ENCODE measurements at places on chromosomes 5 and 9.

DNA sequence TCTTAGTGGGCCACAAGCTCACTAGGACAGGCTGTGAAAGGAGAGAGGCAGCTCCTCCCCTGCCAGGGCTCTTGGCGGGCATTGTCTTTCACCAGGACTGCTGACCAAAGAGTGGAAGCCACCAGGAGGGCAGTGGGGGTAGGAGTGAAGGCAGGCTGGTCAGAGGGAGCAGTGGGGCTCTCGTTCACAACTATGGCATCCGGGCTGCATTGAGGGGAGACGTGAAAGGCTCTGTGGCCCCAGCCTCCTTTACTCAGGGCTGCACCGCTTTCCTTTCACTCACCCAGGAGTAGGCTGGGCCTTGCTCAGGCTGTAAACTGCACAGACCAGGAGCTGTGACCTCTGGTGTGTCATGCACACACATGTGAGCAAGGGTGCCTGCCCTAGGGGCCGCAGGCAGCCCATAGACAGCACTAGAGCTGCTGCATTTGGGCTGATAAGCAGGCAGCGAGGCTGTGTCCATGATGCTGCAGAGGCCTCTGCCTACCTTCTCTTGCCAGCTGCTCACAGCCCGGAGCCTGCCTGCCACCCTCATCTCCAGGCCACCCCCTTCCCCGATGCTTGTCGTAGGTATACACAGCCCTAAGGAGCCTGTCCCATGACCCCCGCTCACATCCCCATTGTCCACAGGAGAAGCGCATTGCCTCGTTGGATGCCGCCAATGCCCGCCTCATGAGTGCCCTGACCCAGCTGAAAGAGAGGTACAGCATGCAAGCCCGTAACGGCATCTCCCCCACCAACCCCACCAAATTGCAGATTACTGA, 130.4 kb downstream of the DAB2IP start:
- no peak for DNase-seq

DNA sequence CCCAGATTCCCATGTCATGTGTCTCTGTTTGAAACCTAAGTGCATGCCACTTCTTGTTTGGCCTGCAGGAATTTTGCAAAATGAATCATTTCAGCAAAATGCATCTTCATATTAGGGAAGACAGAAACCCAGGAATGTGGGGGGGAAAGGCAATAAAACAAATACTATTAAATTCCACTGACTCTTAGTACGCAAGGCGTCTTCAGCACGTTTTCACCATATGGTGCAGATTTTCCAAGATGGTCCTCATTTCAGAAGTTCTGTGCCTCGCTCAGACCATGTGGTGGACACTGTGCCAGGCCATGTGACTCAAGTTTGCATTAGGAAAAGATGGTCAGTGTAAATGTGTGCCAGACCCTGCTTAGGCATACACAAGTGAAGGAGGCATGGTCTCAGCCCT, 184.0 kb downstream of the ACTL7B start:
- DNase-seq, result no peak

DNA sequence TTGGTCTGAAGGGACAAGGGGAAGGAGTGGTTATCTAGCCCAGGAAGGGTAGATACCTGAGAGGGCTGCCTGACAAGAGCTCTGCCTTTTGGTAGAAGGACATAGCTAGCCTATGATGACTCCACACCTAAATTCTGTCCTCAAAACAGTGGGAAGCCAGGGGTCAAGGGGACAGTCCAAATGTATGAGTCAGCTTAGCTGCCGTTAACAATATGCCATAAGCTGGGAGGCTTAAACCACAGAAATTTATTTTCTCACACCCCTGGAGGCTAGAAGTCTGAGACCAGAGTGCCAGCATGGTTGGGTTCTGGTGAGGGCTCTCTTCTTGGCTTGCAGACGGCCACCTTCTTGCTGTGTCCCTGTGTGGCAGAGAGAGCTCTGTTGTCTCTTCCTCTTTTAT, 306.4 kb downstream of the NTRK2 start:
- DNase-seq, result no peak

DNA sequence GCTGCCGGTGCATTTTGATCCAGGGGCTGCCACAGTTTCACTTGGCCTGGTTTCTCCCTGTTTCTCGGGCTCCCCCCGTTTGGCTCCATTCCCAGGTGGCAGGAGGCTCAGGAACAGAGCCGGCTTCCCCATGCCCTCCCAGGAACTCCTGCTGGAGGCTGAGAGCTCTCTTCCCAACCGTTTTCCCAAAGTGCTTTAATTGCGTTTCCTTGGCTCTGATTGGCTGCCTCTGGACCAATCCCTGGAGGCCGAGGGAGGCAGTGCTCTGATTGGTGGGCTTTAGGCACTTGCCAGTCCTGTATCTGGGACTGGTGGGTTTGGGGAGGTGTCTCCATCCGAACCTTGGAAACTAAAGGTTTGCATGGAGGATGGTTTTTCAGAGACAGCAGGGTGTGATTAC, 4.9 kb downstream of the TSPAN17 start:
- no peak for DNase-seq

DNA sequence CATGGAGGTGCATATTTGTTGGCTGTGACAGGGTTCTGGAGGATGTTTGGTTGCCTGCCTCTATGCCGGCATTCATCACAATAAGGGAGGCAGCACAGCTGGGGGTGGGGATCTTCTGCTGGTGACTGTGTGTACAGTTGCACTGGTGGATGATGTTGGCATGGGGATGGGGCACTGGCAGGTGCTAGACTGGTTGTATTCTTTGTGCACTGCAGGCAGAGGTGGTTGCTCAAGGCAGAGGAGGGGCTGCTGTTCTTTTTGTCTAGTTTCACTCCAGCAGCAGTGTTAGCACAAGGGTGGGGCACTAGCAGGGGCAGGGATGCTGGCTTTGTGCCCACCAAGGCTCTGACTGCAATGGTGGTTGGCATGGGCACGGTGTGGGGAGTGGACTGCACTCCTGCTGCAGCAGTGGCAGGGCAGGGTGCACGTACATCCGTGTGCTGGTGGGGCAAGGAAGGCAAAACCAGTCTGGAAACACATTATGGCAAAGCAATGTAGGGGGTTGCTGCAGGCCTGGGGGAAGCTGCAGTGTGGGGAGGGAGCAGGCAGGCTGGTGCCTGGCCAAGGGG, 69.3 kb downstream of the ISOC1 start:
- DNase-seq, result no peak

DNA sequence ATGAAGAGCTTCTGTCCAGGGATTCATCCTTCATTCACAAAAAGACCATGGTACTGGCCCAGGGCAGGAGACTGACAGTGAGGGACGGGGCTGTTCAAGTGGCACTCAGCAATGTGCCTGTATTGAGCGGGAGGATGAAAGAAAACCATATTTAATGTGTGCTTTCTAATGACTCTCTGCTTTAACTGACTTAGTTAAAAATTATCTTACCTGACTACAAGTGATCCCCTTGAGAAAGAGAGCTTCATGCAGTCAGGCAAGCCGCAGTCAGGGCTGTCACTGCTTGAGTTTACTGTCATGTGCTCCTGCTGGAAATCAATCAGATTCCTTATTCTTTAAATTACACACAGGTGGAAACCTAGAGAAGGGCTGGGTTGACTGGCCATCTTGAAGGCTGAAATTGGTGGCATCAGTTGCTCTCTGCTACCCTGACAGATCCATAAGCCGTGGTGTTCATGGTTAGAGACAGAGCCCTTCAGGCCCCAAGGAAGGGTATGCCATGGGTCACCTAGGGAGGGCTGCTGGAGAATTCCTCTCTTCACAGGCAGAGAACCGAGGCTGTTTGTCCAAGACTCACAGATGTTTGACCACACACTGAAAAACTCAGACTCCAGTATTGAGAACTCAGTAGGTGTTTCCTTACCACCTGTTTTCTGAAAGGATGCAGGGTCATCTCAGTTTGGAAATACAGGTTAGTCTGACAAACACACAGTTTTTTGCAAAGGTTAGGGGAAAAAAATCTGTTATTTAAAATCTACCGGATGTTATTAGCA, 70.9 kb downstream of the TRIO start:
- DNase-seq, result no peak

DNA sequence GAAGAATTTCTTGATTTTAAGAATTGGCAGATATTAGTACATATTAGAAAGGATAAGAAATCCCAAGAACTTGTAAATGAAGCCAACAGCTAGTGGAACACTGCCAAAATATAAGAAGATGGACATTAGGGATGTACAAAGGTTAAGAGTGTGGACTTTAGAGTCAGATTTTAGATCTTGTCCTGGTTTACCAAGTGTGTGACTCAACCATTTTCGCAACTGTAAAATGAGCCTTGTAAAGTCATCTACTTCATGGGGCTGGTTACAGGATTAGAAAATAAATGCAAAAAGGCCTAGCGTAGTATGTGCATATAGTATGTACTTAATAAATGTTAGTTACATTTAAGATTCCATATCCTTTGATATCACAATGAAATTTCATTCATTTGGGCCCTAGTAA, 260.0 kb downstream of the RAB3C start:
- DNase-seq, result no peak

DNA sequence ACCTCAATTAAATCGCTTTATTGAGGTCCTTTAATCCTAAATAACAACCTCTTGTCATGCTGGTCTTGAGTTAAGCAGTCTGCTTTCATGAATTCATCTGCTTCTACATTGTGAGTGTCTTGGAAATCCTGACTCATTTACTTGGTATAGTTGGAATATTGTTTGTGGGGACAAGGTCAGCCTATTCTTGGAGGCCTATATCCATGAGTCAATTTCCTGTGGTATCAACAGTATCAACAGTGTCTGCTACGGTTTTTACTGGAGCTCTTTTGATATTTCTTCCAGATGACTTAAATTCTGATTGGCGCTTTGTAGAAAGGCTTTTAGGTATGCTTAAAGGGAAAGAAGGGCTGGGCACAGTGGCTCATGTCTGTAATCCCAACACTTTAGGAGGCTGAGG, 71.2 kb upstream of the PARP8 start:
- no peak for DNase-seq

GRCh38 chr9:27089706-27090105, 19.3 kb upstream of the TEK start:
- DNase-seq, result no peak

- DNase-seq, result no peak
Observed at GRCh38 chr9:70616228-70616990, 202.0 kb upstream of the KLF9 start.

DNA sequence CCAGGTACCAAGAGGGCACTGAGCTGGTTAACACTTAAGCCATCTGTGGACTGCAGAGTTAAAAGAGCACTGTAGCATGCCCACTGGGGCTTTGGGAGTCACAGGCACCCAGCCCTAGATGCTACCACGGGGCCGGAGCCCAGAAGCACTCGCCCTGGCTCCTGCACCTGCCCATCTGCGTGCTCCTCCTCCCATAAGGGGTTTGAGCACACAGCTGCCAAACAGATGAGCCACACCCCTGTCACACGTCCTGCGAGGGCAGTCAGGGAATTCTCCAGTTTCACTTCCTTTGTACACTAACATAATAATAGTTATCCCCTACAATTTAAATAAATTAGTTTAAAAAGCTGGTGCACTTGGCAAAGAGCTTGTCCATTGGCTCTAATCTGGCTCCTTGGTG, 4.5 kb upstream of the PCA3 start:
- no peak for DNase-seq

DNA sequence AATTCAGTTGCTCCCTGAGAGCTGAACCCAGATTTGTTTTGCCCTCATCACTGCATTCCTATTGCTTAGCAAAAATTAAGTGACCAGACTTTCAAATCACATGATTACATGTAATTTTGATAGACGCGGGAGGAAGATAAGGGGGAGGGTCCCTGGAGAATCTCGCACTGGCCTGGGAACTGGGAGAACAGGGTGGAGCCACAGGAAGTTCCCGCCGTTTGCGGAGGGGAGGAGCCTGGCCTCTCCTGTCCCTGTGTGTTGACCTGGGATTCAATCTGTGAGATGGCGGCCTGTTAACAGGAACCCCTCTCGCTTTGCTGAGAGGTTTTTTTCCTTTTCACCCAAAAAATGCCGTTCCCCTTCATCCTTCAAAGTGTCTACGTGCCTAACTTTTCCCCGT, 142.9 kb upstream of the OR13F1 start:
- DNase-seq, result no peak

DNA sequence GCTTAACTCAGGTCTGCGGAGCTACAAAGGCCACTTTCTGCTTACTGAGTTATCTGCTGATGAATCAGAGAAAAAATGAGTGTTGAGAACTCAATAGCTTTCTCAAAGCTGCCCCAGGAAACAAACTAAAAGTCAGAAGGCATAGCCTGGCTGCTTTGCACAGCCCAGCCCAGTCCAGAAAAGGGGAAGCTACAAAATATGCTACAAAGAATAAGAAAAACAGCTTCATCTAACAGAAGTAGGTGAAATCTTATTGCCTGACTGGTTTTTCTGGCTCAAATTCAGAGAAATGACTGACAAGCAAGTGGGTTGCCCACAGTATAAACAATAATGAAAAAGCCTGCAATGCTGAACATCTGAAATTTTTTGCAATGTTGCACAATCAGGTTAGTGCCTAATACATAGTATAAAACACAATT, 156.2 kb downstream of the PPP2R2B start:
- no peak for DNase-seq

DNA sequence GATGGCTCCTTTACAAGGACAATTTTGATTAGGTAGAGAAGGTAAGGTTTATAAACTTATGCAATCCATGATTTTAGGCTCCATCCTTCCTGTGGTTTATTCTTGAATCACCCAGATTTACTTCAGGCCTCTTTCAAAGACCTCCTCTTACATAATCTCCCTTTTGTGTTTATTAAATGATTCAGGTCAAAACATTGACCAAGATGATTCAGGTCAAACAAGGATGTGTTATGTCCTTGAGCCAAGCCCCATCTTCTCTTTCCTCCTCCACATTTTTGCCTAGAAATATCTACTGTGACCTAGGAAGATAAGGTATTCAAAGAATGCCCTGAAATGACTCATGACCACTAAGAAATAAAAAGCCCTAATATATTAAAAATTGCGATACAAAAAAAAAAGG, 31.8 kb upstream of the TLR4 start:
- no peak for DNase-seq

DNA sequence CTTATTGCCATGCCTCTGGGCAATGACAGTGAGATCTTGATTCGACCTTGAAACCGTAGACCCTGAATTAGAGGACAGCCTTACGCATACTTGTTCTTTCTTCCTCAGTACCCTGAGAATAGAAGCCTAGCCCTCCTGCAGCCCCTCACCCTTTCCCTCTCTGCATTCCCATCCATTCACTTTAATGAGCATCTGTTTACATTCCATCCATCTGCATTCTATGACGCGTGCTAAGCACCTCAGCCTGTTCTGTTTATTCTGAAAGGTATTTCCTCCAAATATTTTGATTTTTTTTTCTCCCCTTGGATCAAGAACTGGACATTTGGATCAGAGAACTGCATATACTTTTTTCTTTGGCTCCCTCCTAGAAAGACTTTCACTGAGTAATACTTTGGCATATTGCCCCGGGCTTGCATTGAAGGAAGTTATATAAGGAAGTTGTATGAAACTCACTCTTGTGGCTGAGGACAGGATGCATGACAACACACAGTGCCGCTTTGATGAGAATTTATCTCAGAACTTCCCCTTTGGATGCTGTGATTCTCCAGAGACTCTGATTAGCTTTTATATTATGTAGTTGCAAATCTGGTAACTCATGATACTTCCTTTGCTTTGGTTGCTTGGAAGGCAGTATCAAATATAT, 15.7 kb downstream of the TMEM8B start:
- DNase-seq, result no peak

GRCh38 chr5:117249086-117249815, 674.6 kb upstream of the SEMA6A start:
- DNase-seq, result no peak
